SJCRH30 (cell line): ENCODE measurements at places on chromosomes 5 and 9. TPM values are rescaled to one million over a fixed set of nuclear protein-coding genes. Genes with fewer than 3 reads are reported as not detected.
A peak's percentile ranks its signal among the peaks of the same experiment; 100 is the strongest.

Gene SPATA6L
- total RNA-seq, result 0.28 TPM in 1 of 2 replicates, not detected in the other

GRCh38 chr5:124561451-124561850 lies 185.0 kb downstream of the ZNF608 start:
- no peaks in the 10 kb centered on the region for H3K36me3 ChIP-seq
- no peak overlapping the region for H3K4me3 ChIP-seq
- H3K4me1 ChIP-seq, result no peaks in the 10 kb centered on the region
- DNase-seq, result no peak

DNA sequence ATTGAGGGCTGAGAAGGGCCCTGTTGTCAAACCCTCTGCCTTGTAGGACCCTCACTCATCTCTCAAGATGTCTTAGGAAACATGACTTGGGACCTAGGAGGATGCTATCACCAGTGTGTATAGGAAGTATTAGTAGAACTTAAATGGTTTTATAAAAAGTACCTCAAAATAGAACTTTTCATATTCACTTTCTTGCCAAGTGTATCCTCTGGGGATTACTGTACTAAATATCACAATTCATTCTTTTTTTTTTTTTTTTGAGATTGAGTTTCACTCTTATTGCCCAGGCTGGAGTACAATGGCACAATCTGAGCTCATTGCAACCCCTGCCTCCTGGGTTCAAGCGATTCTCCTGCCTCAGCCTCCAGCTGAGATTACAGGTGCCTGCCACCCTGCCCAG lies 56.2 kb downstream of the ARHGEF28 start:
- DNase-seq, result no peak
- no peak overlapping the region for H3K27ac ChIP-seq
- no peaks in the 10 kb centered on the region for H3K27me3 ChIP-seq

DNA sequence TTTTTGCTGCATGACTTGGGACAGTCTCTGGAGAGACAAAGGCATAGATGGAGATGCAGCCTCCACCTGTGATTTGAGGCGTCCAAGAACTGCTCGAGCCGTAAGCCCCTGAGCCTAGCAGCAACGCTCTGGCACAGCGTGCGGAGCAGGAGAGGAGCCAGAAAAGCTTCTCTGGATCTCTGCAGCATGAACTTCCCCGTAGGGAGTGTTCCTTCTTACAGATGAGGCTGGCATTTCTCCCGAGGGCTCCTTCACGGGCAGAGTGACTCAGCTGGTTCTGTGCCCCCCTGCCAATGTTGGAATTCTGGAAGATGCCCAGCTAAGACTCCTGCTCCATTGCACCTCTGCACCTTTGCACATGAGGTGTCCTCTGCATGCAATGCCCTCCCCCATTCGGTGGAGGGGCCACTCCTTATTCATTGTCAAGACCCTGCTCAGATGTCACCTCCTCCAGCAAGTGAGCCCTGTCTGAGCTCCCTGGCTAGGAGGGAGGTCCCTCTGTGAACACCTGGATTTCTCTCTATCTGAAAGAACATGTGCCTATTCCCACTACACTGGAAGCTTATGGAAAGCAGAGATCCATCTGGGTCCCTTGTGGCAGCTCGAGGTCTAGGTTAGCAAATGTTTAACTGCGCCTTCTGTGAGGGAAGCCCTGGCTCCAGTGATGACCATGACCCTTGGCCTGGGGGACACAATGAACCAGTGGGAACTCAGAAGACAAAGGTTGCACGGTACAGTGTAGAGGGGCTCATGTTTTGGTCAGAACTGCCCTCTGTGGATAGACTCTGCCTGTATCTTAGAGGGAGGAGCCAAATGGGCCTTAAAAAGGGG lies 39.6 kb downstream of the SH3PXD2B start:
- H3K36me3 ChIP-seq, result no peaks in the 10 kb centered on the region
- no peak overlapping the region for H3K27ac ChIP-seq
- DNase-seq, result no peak
- H3K27me3 ChIP-seq, result no peaks in the 10 kb centered on the region

Gene CCDC180
- 0.73 and 1.5 TPM in 2 replicates for total RNA-seq

Gene SAXO1
- not detected in 2 replicates for total RNA-seq

GRCh38 chr5:98763001-98763630 lies 10.3 kb upstream of the RGMB start:
- H3K4me3 ChIP-seq, result no peak overlapping the region
- H3K4me1 ChIP-seq, result peaks cover 21% of the 10 kb centered on the region
- H3K27ac ChIP-seq, result peak overlapping the region; percentile 79
- no peaks in the 10 kb centered on the region for H3K36me3 ChIP-seq
- DNase-seq, result peak; percentile 94
- no peaks in the 10 kb centered on the region for H3K27me3 ChIP-seq

Gene PCDHGB5
- total RNA-seq, result 1.6 and 2.2 TPM in 2 replicates

Gene SPINK7
- total RNA-seq, result not detected in 2 replicates

Gene TIMD4
- total RNA-seq, result not detected in 2 replicates

GRCh38 chr5:25963251-25964008 lies 1075.0 kb downstream of the CDH9 start:
- H3K36me3 ChIP-seq, result no peaks in the 10 kb centered on the region
- DNase-seq, result no peak
- no peak overlapping the region for H3K4me3 ChIP-seq
- H3K27me3 ChIP-seq, result no peaks in the 10 kb centered on the region

Gene PPP3R2
- not detected in 2 replicates for total RNA-seq

GRCh38 chr5:57947181-57947580 lies 464.6 kb upstream of the ACTBL2 start:
- no peak for DNase-seq
- H3K27me3 ChIP-seq, result no peaks in the 10 kb centered on the region
- H3K4me3 ChIP-seq, result no peak overlapping the region
- H3K36me3 ChIP-seq, result no peaks in the 10 kb centered on the region

GRCh38 chr5:173301695-173302545 lies 26.3 kb downstream of the STC2 start:
- H3K36me3 ChIP-seq, result no peaks in the 10 kb centered on the region
- H3K4me1 ChIP-seq, result peaks cover 36% of the 10 kb centered on the region
- peak; percentile 98 for DNase-seq
- H3K27me3 ChIP-seq, result no peaks in the 10 kb centered on the region

Gene LARP1
- 99.9 and 100.0 TPM in 2 replicates for total RNA-seq

Gene OR1Q1
- total RNA-seq, result not detected in 2 replicates

- H3K4me1 ChIP-seq, result no peaks in the 10 kb centered on the region
- H3K27ac ChIP-seq, result no peak overlapping the region
- H3K27me3 ChIP-seq, result no peaks in the 10 kb centered on the region
- no peak overlapping the region for H3K4me3 ChIP-seq
- H3K36me3 ChIP-seq, result no peaks in the 10 kb centered on the region
These were observed 46.1 kb upstream of the PCA3 start for GRCh38 chr9:76718166-76718565.

- no peaks in the 10 kb centered on the region for H3K27me3 ChIP-seq
- DNase-seq, result no peak
- no peak overlapping the region for H3K27ac ChIP-seq
- no peaks in the 10 kb centered on the region for H3K4me1 ChIP-seq
- H3K4me3 ChIP-seq, result no peak overlapping the region
These were observed 6.3 kb upstream of the MVB12B start for GRCh38 chr9:126320158-126320922.

GRCh38 chr5:104126980-104127379 lies 564.4 kb upstream of the NUDT12 start:
- DNase-seq, result no peak
- no peaks in the 10 kb centered on the region for H3K4me1 ChIP-seq

DNA sequence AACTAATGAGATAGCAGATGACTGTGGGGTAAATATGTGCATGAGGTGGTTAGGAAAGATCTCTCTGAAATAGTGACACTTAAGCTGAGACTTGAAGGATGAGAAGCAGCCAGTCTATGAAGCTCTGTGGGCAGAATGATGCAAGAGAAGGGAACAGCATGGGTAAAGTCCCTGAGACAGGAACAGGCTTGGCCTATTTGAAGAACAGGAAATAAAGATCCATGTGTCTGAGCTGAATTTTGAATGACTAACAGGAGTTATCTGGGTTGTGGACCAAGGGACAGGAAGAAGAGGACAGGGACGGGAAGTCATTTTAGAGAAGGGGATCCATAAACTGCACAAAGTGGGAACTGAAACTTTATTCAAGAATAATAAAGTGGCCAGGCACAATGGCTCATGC lies 25.6 kb upstream of the HMGCS1 start:
- H3K36me3 ChIP-seq, result no peaks in the 10 kb centered on the region
- H3K4me3 ChIP-seq, result no peak overlapping the region
- no peak for DNase-seq
- H3K27me3 ChIP-seq, result no peaks in the 10 kb centered on the region
- H3K4me1 ChIP-seq, result no peaks in the 10 kb centered on the region

DNA sequence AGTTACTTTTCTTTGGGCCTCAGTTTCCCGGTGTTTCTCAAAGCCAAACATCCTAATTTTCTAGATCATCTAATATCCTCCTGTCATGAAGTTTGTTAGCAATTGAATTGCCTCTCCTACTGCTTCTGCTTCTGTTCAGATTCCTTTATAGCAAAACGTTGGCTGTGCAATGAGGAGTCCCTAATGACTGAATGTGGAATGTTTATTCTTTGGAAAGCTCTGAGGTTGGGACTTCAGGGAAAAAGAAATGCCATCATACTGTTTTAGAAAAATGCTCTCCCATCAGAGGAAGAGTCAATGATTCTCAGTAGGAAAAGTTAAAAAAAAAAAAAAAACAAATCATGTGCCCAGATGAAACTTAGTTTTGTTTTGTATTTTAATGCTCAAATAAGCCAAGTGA lies 268.7 kb upstream of the PAPPA start:
- H3K27ac ChIP-seq, result no peak overlapping the region
- H3K27me3 ChIP-seq, result no peaks in the 10 kb centered on the region
- H3K4me1 ChIP-seq, result no peaks in the 10 kb centered on the region
